ENCODE measurements at places on chromosomes 1 and 21.

- no peak for DNase-seq
Measured at GRCh38 chr1:32352831-32353383, 9.4 kb downstream of the FAM229A start.

GRCh38 chr1:3116560-3116959 lies 47.6 kb downstream of the PRDM16 start:
- no peak for DNase-seq

- DNase-seq: peak; percentile 43
Measured at GRCh38 chr1:15584489-15585363, at the start of gene AGMAT. TSS of gene AGMAT (minus strand) at chr1:15585051. CDS start at chr1:15584967, 84 bp downstream.

- DNase-seq: peak; percentile 72
Measured at GRCh38 chr1:151196292-151196800, 2.0 kb upstream of the PIP5K1A start.

DNA sequence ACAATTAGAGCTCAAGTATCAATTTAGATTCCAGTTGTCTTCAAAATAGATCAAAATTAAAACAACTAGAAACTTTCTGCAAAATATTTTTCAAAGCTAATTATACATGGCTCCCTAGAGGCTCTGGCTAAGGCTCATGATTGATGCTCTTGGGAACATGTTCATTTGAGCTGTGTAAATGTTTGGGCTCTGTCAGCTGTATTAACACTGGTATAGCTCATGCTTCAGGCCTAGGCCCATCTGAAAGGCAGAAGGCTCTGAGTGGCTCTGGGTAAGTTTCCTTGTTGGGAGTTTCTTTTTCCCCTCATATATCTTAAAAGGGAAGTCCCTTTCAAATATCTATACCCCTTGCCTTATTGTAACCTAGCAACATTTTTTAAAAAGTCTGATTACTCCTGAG lies 81.3 kb downstream of the UROD start:
- no peak for DNase-seq

DNA sequence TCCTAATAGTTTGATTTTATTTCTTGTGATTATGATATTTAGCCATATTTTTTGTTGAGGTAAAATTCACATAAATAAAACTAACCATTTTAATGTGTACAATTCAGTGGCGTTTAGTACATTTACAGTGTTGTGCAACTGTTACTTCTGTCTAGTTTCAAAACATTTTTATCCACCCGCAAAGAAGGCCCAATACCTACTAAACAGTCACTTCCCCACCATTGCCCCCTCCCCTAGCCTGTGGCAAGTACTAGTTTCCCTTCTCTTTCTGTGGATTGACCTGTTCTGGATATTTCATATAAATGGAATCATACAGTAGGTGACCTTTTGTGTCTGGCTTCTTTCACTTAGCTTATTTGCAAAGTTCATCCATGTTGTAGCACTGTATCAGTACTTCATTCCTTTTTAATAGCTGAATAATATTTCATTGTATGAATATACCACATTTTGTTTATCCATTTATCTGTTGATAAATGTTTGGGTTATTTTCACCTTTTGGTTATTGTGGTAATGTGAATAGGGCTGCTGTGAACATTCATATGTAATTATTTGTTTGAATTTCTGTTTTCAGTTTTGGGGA lies 4.1 kb downstream of the FLVCR1 start:
- DNase-seq: no peak

DNA sequence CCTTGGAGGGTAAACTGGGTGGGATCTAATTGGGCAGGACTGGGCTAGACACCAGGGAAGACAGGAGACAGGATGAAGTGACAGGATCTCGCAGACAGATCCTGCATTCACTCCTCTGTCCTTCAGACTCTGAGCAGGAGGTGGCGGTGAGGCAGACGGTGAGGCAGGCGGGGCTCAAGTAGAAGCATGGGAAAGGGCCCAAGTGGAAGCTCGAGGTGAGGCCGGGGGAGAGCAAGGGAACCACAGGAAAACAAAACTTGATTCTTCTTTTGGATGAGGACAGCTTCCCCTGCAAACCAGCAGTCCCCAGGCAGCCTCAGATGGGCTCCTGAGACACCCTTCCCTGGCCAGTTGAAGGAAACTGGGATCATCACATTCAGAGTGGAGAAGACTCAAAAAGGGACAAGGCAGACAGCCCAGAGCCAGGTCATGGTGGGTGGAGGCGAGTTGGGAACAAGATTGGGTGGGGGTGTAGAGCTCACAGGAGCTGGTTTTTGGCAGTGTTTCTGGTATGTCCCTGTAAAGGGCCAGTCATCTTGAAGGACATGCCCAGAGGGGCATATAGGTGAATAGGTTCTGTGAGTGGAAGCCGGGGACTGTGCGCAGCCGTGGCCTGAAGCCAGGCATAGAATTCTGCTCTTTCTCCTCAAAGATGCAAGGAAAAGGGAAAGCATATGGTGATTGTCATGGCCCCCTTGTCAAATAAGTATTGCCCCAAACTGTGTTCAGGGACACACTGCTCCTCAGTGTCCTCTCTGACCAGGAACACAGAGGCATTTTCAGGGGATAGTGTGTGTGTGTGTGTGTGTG lies 18.0 kb downstream of the INKA2 start:
- peak; percentile 17 for DNase-seq
